Hepatocyte (in vitro differentiated cells): ENCODE measurements at places on chromosomes 12 and 14. TPM values are rescaled to one million over a fixed set of nuclear protein-coding genes. Genes with fewer than 3 reads are reported as not detected.

Gene ADAMTS20
- 0.36 and 1.2 TPM in 2 replicates for total RNA-seq

Gene DBX2
- total RNA-seq = not detected in 2 replicates

Gene GATC
- total RNA-seq = 35.0 and 36.2 TPM in 2 replicates

Gene CLEC4A
- total RNA-seq = not detected in 2 replicates

Gene TAS2R42
- not detected in 2 replicates for total RNA-seq

Gene C12orf54
- total RNA-seq = not detected in 2 replicates

Gene LPAR5
- total RNA-seq = 0.60 and 1.0 TPM in 2 replicates
